ENCODE measurements at places on chromosomes 12 and 14.

GRCh38 chr14:30681752-30682355 lies 59.7 kb downstream of the SCFD1 start:
- DNase-seq = no peak

DNA sequence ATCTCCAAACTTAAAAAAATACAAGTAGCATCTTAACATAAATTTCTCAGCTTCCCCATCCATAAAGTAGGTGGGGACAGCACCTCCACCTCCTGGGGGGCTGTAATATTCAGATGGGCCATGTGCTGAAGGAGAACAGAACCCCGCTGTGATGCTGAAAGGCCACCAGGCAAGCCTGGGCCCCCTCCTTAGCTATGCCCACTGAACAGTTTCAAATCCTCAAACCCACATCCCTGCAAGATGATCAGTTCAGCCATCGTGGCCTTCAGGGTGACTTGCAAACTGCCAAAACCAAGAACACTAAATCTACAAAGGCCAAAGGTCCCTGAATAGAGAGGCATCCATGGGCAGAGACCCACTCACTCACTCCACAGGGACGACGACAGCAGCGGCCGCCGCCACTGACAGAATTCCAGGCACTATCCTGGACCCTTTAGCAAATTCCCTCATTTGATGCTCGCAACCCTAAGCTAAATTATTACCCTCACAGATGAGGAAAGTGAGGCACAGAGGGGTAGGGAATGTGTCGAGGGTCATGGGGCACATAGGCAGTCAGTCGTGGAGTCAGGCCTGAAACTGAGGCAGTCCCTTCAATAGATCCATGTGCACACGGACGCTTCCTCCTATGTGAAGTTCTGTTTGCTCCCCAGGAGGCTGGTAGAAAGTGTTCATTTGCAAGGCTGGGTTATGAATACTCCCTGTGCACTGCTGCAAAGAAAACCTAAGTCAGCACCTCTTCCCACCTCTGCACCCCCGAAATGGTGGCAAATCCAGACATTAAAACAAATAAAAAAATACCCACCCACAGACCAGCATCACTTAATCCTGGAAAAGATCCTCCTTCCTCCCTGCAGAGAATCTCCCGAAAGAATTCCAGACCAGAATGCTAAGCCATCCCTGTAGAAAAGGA lies 5.9 kb downstream of the ITPK1 start:
- DNase-seq = no peak

DNA sequence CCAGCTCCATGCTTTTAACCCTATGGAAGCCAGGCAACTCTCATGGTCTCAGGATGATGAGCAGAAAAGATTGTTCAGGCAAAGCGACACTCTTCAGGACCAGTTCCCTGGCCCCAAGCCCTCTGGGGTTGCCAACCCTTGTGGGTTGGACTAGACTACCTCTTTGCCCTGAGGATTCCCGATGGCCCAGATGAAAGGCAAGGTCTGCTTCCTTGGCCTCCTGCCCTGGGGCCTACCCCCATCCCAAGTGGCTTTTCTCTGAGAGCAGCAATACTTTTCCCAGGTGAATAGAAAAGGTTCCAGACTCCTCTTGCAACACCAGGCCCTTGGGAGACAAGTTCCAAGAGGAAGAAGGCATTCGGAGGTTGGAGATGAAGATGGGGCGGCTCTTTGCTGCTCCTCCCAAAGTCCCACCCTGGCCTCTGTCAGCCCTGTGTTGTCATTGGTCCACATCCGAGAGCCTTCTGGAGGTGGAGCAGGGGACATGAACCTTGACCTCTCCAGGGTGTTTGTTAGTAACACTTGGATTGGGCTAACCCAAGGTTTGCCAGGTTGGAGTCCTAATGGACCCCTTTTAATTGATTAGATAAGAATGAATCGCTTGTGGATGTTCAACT lies 131.1 kb downstream of the GCH1 start:
- no peak for DNase-seq

DNA sequence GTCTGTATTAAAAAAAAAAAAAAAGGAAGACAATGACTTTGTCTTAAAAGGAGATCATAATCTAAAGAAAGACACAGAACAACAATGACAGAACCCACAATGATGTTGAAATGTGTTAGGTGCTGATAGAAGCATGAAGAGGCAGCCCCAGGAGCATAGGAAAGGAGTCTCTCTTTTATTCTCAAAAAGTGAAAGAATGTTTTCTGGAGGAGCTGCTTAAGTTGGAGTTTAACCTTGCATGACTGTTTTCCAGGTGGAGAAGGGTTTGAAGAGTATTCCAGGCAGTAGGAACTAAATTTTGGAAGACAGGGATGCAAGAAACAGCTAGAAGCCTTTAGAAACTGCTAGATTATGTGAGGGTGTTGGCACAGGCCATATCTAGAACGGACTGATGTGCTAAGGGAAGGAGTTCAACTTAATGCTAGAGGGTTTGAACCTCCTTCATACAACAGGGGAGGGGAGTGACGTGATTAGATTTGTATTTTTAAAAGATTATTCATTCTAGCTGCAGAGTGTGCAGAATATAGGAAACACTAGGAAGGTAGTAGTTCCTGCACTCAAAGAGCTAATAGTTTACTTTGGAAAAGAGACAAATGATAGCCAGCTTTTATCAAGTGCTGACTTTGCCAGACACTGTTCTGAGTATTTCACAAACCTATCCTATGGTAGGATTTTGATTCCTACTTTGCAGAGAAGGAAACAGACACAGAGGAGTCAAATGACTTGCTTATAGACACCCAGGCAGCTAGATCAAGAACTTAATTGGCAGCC lies 4.6 kb upstream of the RPL6 start:
- no peak for DNase-seq

- DNase-seq = no peak
Observed at GRCh38 chr12:117000316-117000715, 89.6 kb downstream of the FBXW8 start.

GRCh38 chr12:128664501-128664900 lies 159.3 kb downstream of the SLC15A4 start:
- DNase-seq = no peak

DNA sequence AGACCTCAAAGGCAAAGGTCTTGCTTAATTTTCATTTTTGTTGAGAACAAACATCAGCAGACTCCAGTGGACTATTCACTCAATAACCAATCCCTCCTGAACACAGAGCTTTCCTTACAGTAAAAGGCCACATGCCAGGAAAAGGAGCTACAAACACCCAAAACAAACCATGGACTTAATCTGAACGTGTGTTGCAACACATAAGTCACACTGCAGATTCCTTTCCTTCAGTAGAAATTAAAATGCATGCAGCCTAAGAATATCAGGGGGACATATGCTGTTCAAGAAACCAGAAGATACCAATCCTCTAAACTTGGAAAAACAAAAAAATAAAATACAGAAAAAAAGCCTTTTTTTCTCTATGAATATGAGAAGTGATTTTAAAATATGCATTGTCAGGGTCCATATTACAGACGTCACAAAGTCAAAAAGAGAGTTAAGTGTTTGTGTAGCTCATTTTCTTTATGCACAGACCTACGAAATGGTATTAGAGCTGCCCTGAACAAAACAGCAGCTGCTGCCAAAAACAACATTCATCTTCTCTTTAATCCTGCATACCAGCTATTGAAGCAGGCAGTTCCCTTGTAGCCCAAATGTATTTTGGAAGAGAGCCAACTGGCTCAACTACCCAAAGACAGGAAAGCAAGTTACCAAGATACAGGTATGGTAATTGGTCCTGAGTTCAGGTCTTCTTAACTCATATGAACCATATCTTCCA lies 26.2 kb downstream of the KITLG start:
- DNase-seq = no peak

- peak; percentile 11 for DNase-seq
Observed at GRCh38 chr12:123532808-123533649, 490 bp downstream of the RILPL1 start.

GRCh38 chr14:104647467-104648043 lies 41.9 kb upstream of the INF2 start:
- DNase-seq = no peak

- DNase-seq = no peak
Observed at GRCh38 chr12:30437616-30438015, 258.1 kb downstream of the IPO8 start.

- no peak for DNase-seq
Observed at GRCh38 chr12:121947981-121948380, 29.6 kb downstream of the CFAP251 start.

GRCh38 chr14:81829447-81829846 lies 295.8 kb upstream of the SEL1L start:
- DNase-seq = peak; percentile 12

- DNase-seq = no peak
Observed at GRCh38 chr12:58367041-58367440, 425.7 kb downstream of the ATP23 start.

DNA sequence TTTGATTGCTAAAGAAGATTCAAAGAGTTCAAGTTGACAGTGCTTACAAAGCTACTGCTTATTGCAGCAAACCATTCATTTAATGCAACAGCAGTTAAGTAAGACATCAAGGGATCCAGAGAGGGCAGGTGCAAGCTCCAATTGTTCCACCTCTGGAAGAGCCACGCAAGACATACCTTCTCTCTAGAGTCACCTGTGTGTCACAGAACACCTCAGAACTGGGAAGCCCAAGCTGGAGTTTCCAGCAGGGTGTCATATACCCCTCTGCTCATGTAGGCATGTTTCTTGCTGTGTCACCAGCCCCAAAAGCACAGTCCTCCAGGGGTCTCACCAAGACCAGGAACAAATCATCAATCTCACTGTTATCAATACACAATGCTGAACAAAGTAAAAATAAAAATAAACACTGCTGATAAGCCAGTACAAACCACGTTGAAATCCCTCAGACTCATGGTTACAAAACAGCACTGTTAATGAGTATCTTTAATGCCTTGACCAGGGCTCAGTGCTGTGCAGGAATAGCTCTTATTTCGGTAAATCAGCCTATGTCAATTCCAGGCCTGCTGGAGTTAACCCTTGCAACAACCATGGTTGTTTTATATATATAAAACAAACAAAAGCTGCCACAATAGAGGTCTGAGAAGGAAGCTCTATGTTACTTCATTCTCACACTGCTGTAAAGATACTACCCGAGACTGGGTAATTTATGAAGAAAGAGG lies 37.4 kb upstream of the BATF start:
- no peak for DNase-seq

DNA sequence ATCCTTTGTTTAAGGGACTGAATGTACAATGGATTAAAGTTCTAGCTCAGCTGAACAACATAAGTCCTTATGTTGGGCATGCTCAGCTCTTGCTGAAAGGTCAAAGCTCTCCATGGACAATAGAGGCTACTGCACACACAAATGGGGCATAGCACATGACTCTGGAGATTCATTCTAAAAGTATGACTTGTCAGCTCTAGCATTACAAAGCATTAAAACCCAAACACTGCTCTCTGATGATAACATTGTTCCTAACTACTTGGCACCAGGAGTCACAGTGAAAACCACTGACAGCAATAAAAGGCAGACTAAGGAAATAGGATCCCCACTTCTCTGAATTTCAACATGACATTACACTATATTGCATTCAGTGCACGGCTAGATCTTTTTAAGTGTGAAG lies 21.9 kb upstream of the FSCB start:
- DNase-seq = no peak

DNA sequence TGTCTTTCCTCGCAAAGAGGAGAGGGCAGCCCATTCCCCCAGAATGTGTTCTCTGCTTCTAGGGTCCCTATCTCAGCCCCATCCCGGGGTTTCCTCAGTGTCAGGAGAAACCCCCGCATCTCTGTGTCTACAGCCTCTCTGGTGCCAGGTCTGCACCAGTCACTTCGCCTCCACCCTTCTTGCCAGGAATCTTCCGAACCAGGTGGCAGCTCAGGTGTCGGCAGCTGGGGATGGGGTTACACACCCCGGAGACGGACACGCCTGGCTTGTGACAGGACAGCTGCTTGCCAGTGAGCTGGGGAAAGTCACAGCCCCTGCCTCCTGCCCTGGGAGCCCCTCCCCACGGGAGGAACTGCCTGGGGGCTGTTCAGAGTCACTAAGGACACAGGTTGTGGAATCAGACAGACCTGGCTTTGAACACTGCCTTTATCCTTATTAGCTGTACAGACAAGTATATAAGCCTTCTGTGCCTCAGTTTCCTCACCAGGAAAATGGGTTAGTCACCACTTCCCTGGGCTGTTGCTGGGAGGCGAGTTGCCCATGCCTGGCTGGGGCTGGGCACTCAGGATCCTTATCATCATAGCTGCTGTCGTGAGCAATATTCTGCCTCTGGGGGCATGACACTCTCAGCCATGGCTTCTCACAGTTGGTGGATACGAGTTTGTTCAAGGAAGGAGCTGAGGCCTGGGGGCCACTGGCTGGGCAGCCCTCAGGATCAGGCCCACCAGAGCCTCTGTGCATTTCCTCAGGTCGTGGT lies 10.8 kb downstream of the HIP1R start:
- no peak for DNase-seq

DNA sequence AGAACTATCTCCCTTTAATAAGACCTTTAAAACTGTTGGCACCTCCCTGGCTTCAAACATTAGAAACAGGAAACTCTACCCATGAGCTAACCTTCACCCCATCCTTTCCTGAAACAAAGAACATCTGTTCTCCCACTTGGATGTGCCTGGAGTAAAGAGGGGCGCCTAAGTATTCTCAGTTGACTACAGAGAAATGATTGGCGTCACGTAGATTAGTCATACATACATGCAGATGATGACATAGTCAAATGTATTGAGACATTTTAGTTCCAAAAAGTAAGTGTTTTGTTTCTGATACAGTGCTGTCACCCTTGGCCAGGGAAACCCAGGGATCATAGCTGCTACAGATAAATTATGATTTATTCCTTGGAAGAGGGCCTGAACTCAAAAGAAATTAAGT lies 260.0 kb upstream of the PLEKHG7 start:
- no peak for DNase-seq

DNA sequence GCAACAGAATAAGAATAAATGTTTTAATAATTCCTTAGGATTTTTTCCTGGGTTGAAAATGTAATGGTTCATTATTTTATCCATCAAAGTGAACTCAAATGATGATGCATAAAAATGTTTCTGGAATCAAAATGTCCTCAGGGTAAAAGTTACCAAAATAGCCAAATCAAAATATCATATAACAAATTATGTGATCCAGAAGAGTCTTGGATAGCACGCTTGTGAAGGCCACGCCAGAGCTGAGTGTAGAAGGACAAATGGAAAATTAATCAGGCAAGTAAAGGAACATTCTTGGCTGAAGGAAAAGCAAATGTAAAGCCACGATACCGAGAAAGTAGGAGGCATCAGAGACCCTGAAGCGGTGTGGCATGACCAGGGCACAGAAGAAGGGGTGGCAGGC lies 169.2 kb downstream of the CAPZA3 start:
- DNase-seq = no peak

DNA sequence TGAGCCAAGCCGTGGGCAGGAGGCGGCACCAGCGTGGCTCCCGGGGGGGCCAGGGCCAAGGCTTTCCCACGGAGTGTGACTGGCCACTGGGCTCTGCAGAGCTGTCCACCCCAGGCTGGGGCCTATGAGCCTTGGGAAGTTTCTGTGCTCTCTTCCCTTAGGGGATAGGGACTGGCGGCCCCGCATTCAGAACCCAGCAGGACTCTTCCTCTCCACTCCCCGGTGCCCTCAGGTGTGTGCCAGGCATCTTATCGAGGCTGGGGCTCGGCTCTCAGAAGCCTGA lies 17.8 kb upstream of the EIF2B2 start:
- DNase-seq = no peak

GRCh38 chr12:63294327-63294632 lies 143.3 kb upstream of the AVPR1A start:
- no peak for DNase-seq

Measured in activated naive CD4-positive, alpha-beta T cell treated with anti-CD3 and anti-CD28 coated beads, Interleukin-2, amount 50 U/mL, for 16 hours (primary cell).